Cerebellar nuclear complex (tissue), 1 donor: ENCODE measurements at places on chromosomes 2 and 18.

- no peak for DNase-seq
These were observed 37.5 kb upstream of the HS6ST1 start for GRCh38 chr2:128356127-128356526.

GRCh38 chr2:44623622-44624351 is 262.0 kb downstream of the CAMKMT start:
- no peak for DNase-seq

DNA sequence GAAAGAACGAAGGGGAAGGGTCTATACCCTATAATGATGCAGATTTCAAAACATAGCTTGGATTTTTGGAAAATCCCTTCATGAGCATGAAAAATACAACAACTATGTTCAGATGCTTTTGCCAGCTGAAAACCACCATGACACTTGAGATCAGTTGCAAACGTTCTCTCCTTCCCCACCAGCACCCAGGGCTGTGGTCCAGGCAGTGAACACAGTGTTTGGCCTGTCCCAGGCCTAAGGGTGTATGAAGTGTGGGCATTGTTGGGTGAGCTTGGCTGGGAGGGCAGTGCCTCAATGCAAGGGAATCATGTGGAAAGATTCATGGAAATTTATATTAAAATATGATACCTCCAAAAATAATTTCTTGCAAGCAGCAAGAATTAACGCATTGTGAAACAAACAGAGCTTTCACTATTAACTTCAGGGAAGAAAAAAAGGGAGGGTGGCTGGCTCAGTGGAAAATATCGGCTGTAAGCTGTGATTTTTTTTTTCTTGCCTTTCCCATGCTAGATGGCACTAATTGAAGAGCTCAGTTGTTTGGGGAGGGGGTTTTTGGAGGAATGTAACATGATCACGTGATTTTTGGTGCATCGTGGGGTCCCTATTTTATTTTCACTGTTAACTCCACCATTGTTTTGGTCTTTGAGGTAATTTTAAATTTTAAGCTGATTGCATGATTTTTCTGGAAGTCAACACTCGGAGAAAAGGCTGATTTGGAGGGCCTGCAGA is 52.0 kb downstream of the CDC42EP3 start:
- DNase-seq, result no peak

GRCh38 chr2:168952424-168952823 is 51.3 kb downstream of the G6PC2 start:
- DNase-seq, result no peak

- DNase-seq, result no peak
These were observed 83.1 kb upstream of the SP3 start for GRCh38 chr2:174048243-174048642.

DNA sequence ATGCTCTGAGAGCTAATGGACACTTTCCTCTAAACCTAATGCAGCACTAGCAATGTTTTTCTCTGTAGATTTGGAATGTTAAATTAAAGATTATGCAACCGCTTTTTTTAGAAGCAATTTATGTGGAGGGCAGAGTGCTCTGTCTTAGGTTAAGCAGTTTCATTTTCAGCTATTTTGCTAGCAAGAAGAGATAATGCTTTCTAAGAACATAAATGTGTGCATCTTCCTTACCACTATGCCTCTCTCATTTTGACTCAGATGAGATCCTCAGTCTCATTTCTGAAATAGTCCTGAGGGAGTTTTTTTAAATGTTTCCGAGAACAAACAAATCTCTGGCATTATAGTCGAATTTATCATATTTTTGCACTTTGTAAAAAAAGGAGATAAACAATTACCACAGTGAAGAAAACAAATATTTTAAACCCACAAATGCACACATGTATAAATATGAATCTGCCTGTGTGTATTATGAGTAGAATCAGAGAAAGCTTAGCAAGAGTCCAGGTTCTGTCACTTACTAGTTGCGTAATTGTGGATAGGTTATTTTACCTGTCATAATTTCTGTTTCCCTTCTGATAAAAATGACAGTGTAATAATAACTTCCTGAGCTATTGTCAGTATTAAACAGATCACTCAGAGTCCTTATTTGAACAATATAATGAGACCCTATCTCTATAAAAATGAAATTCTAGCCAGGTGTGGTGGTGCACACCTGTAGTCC is 207.7 kb upstream of the CRIM1 start:
- DNase-seq, result no peak

GRCh38 chr2:39689272-39689841 is 23.6 kb downstream of the TMEM178A start:
- DNase-seq, result no peak

GRCh38 chr2:52862801-52863200 is 904.8 kb upstream of the CHAC2 start:
- DNase-seq, result no peak

DNA sequence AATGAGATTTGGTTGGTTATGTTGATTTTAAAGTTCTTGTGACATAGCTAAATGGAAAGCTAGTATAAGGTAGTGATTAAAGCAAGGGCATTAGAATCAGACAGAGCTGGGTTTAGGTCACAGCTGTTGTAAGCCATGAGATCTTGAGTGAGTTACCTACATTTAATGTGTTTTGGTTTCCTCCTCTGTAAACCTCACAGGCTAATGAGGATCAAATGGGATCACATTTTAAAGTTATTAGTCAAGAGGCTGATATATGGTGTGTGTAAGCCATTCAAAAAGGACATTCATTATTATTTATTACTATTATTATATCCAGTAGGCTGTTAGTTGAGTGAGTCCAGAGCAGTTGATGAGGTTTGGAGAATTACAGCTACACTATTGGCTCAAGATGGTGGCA is 416.2 kb downstream of the IRS1 start:
- DNase-seq, result no peak

DNA sequence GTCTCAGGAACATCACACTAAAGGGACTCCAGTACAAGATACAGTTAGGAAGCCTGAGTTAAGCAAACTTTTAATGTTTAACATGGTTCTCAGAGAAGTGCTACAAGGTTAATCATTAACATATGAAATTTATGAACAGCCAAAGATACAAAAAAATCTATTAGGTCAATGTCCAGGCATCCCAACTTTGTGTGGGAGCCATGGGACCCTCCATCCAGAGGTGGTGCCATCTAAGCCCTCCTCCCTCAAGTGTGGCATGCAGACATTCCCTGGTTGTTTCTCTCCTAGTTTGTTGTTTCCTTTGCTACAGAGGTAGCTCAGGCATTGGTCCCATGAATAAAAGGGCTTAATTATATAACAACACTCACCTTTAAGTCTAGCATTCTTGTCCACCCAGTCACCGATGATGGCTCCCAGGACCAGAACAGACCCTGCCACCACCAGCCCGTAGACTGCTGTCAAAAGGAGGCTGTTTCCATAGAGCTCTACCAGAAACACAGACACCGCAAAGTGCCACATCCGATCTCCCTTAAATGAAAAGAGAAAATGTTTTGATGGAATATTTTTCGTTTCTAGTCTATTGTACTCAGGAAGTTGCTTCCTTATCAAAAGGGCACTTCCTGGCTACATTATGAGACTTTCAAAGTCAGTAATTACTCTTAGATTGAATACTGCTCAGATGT is 5.7 kb downstream of the SLC40A1 start:
- no peak for DNase-seq

DNA sequence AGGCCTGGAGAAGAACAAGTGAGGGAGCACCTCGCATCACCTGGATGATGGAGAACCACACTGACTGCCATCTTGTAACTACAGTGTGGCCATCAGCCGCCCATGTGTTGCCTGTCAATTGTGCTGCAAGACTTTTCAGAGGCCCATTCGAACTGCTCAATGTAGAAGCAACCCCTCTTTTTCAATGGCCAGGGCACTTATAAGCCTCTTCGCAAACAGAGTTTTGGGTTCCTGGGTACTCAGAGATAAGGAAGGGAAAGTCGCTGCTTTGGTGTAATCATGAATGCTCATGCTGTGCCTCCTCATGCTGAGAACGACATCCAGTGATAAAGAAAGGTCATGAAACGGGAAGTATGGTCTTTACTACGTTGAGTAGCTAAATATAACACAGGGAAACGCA is 143.9 kb upstream of the SLC39A10 start:
- DNase-seq, result no peak

DNA sequence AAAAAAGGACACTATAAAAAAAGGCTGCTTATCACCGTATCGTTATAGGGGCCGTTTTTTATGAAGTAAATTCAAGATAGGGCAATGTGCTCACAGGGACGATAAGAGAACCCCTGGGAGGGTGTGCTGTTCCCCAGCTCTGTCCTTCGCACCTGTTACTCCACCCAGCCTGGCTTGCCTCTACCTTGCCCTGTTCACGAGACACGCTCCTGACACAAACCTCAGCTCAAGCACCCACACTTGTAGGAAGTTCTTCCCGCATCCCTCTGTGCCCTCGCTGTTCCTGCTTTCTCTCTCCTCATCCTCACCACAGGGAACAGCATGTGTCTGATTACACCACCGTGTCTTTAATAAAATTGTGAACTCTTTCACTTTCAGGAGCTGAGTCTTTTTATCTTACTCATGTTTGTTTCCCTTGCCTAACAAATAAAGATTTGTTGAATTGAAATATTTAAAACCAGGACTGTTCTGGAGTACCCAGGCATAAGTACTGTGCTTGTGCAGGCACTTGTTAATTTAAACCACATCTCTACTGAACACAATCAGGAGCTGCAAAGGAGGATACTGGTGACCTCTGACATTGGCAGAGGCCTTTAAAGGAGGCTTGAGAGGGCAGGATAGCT is 26.0 kb upstream of the KIDINS220 start:
- no peak for DNase-seq

- DNase-seq, result no peak
These were observed 916 bp downstream of the CETN1 start for GRCh38 chr18:581096-581495.

DNA sequence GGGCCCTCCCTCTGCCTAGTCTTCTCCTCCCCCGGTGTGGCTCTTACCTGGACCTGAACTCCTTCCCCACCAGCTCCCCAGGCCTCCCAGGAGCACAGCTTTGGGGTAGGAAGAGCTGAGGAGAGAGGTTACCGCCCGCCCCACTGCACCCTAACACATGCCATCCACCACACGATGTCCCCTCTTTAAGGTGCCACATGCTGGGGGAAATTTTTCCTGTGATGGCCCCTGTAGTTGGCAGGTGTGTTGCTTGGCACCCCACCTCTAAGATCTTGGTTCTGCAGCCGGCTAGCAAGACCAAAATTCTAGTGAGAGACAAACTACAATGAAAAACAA is 6.9 kb upstream of the TEX261 start:
- DNase-seq, result no peak
